ENCODE measurements at places on chromosomes 6 and 20. TPM values are rescaled to one million over a fixed set of nuclear protein-coding genes. Genes with fewer than 3 reads are reported as not detected.

Gene SPATS1
- total RNA-seq, result not detected

DNA sequence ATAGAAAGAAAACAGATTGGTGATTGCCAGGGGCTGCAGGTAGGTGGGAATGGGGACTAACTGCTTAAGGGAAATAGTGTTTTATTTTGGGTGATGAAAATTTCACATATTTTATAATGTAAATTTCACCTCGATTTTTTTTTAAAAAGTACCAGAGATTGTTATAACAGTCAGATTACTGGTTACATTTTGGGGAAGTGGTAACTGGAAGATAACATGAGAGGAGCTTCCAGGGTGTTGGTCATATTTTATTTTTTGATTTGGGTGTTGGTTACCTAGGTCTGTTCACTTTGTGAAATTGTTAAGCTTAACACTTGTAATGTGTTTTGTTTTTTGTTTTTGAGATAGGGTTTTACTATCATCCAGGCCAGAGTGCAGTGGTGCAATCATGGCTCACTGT, 17.2 kb upstream of the CRIP3 start:
- no peak for DNase-seq

Gene KIF25
- 0.51 TPM for total RNA-seq

GRCh38 chr6:156131221-156131903, 645.8 kb upstream of the ARID1B start:
- no peak for DNase-seq

DNA sequence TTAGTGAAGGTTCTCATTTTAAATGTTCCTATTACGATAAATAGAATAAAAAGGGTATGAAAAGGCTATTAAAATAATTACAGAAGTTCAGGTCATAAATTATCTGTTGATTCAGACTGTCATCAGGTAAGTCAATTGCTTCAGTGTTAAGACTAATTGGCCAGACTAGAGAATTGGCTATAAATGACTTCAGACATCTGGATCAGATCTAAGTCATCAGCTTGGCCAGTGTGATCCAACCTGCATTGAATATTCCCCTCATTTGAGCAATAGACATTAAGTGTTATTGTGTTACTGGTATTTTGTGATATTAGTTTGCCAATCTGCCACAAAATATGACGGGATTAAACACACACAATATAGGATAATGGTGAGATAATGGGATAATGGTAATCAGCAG, 377.6 kb upstream of the CITED2 start:
- no peak for DNase-seq

Gene PPP1R14C
- total RNA-seq, result not detected

Gene SLC32A1
- not detected for total RNA-seq

GRCh38 chr20:41776421-41776820, 158.2 kb upstream of the CHD6 start:
- no peak for DNase-seq

Gene ATP6V1G2
- not detected for total RNA-seq

DNA sequence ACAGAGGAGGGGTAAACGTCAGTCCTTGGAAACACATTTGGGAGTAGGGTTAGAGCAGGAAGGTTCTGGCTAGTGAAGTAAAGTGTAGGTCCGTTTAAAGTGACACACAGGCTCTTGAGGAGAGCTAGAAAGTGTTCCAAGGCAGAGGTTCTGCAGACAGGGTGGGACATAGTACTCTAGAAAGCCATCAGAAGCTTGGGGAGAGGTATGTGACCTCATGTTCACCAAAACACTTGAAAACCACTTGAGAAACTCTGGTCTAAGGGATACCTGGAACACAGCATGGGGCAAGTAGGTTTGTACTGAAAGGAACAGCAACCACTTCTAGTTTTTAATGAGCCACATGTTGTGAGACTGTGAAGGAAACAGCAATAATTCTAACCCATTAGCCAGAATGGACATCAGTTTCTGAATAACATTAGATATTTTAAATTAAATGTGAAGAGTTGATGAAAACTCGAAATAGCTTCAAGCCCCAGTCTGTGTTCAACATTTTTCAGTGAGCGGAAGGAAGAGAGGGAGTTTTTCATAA, 49.0 kb downstream of the SOBP start:
- no peak for DNase-seq

DNA sequence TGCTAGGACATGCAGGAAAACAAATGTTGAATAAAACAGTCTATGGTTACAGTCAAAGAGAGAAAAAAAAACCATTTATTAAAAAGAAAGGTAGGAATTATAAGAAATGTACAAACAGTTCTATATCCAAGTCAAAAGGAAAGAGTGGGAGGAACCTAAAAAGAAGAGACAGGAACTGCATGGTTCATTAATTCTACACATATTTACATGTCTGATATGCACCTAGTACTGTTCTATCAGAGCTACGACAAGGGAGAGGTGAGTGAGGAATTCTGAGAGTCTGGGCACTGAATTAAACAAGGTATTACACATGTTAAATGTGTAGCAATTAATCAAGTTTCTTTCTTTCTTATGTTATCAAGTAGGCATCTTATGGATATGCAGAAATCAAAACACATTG, 41.9 kb downstream of the SYCP2 start:
- no peak for DNase-seq

DNA sequence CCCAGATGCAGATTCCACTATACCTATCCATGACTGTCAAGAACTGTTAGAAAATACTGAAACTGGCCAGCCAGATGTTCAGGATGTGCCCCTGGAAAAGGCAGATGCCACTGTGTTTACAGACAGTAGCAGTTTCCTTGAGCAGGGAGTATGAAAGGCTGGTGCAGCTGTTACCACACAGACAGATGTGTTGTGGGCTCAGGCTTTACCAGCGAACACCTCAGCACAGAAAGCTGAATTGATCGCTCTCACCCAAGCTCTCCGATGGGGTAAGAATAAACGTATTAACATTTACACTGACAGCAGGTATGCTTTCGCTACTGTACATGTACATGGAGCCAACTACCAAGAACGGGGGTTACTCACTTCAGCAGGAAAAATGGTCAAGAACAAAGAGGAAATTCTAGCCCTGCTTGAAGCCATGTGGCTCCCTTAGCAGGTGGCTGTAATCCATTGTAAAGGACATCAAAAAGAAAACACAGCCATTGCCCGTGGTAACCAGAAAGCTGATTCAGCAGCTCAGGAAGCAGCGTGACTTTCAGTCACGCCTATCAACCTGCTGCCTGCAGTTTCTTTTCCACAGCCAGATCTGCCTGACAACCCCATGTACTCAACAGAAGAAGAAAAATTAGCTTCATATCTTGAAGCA, 459.7 kb upstream of the HTR1E start:
- DNase-seq, result no peak

Gene PPP1R3G
- not detected for total RNA-seq

GRCh38 chr6:116010790-116011401, 49.8 kb downstream of the FRK start:
- peak; percentile 45 for DNase-seq

Gene MDFI
- total RNA-seq, result 0.72 TPM

GRCh38 chr6:14910692-14911547, 334.9 kb upstream of the JARID2 start:
- peak; percentile 62 for DNase-seq

Gene EEF1A2
- 233 TPM for total RNA-seq

DNA sequence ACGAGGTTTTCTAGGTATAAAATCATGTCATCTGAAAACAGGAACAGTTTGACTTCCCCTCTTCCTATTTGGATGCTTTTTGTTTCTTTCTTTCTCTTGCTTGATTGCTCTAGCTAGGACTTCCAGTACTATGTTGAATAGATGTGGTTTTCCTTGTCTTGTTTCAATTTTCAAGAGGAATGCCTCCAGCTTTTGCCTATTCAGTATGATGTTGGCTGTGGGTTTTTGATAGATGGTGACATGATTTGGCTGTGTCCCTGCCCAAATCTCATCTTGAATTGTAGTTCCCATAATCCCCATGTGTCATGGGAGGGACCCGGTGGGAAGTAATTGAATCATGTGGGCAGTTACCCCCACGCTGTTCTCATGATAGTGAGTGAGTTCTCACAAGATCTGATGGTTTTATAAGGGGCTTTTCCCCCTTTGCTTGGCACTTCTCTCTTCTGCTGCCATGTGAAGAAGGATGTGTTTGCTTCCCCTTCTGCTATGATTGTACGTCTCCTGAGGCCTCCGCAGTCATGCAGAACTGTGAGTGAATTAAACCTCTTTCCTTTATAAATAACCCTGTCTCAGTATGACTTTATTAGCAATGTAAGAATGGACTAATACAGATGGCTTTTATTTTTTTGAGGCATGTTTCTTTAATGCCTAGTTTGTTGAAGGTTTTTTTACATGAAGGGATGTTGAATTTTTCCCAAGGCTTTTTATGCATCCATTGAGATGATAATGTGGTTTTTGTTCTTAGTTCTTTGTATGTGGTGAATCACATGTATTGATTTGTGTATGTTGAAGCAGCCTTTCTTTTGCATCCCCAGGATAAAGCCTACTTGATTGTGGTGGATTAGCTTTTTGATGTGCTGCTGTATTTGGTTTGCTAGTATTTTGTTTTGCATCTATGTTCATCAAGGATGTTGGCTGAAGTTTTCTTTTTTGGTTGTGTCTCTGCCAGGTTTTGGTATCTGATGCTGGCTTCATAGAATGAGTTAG, 239.1 kb downstream of the THBS2 start:
- no peak for DNase-seq

Gene MRAP2
- not detected for total RNA-seq

Gene GGT7
- 0.99 TPM for total RNA-seq

DNA sequence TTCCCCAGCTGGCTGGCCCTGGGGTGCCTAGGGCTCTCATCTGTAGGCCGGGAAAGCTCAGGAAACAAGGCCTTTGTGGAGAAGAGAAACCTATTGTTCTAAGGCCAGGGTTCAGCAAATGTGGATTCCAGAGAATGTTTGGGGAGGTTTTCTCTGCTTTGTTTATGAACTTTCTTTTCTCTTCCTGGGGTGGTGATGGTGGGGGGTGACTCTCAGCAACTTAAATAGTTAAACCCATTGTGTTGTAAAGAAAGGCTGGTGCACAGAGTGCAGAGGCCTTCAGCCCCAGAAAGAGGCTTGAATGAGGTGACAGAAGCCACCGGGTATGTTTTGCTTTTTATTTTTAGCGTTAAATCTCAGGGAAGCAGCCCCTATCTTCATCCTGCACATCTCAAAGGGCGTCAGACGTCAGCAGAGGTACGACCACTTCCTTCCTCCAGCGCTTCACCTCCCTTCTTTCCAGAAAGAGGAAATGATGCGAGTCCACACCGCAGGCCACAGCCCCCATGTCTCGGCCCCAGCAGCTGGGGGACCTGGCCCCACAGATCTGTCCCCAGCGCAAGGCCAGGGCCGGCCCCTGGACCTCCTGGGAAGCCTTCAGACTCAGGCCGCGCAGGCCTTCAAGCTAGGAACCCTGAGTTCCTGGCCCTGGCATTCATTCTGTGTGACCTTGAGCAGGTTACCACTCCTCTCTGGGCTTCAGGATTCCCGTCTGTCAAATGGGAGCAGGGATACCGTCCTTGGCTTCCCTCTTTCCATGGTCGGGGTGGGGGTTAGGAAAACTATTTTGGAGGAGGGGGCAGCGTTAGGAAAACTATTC, 605 bp upstream of the PPP1R16B start:
- no peak for DNase-seq

DNA sequence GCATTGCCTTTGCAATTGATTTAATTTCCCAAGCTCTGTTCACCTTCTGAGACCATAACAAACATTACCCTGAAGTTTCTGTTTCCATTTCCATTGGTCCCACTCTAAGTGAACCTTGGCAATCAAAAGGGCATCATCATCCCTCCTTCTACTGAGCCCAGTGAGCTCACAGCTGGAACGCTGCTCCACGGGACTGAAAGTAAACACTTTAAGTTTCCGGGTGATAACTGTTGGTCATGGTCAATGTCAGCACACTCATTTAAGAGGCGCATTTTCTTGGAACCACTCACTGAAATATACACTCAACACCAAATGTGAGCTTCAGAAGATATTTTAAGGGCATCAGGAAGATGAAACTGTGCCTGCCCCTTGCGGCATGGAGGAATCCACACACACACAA, 37.1 kb upstream of the RPS6KA2 start:
- DNase-seq, result peak; percentile 13

Gene SLC22A16
- not detected for total RNA-seq

- DNase-seq, result peak; percentile 71
Observed at GRCh38 chr6:100283285-100283684, 181.4 kb downstream of the SIM1 start.

- DNase-seq, result peak; percentile 34
Observed at GRCh38 chr20:62409931-62410745, 3.1 kb upstream of the CABLES2 start.

Gene NCOA6
- 7.9 TPM for total RNA-seq

DNA sequence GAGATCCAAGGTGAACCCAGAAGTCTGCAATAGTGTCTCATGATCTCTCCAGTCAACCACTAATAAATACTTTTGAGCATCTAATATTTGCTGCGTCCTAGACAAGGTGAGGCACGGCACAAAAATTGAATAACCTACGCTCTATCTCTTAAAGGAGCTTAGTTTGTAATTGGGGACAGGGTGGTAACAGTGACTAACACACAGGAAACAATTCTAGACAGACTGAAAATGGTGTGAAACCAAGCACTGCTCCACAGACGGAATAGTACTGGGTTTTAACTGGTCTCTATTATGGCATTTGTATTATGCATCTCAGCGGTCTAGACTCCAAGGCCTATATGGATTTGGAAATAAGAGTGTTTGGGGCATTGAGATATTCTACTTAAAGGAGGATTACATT, 120.1 kb downstream of the CLIC5 start:
- no peak for DNase-seq

Gene ADGRF5
- not detected for total RNA-seq

Gene DLK2
- total RNA-seq, result 13.7 TPM

Gene MAP7
- total RNA-seq, result 1.0 TPM

- DNase-seq, result no peak
Observed at GRCh38 chr6:29916741-29917140, 25.6 kb upstream of the HLA-A start.

DNA sequence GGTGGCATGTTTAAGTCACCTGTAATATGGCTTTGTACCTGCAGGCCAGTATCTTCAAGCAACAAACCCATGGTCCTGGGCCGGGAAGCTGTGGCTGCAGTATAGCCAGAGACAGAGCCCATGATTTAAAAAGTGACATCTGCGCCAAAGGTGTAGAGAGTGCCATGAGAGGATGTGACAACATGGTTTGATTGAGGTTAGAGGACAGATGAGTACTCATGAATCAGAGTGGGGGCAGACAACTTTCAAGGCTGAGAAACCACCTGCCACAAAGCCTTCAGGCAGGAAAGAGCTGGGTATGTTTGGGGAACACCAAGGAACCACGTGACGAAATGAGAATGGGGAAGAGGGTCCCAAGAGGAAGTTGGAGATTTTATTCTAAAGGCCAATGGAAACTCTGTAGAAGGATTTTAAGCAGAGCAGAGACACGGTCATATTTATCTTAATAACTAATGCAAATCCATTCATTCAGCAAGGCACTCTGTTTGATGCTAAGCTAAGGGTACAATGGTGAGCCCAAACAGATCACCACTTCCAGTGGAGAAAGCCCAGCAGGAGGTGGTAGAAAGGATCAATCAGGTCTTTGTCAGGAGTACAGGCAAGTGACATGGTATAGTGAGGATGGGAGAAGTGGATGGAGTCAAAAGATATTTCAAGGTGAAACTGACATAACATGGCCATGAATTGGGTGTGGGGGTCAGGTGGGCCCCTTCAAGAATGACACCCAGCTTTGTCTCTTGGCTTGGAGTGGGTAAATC, 3.4 kb upstream of the MICAL1 start:
- DNase-seq, result no peak

Measured in H4 (cell line).